ENCODE measurements at places on chromosomes 6 and 20.

DNA sequence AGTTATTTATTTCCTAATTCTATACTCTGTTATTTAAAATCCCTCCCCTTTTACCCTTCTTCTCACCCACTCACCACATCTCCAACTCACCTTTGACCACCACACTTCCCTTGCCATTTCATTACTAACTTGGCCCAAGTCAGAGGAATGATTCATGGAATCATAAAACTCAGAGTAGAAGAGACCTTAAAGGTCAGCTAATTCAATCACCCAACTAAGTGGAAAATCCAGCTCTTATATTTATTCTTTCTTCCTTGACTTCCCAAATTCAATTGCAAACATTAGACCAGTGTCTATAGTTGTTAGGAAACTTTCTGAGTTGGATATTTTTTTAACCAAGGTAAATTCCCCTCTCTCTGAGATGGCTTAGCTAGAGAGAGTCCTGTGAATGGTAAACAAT lies 26.5 kb upstream of the HEY2 start:
- DNase-seq = no peak

- DNase-seq = no peak
These were observed 209.8 kb upstream of the PROKR2 start for GRCh38 chr20:5526516-5526915.

DNA sequence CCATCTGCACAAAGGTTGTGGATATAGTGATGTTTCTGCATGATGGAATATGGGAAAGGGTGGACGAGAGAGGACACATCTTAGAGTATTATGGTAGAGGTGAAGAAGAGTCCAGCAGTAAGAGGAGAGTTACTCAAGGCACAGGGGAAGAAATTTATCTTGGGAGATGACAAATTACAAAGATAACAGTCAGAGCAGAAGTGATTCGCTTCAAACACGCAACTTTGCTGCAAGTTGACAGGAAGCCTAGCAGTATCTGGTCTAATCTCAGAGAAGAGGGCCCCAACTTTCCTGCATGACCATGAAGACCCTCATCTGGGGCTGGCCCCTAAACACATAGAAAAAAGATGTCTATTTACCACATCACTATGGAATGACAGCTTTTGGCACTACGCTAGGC lies 1.2 kb upstream of the CALHM6 start:
- DNase-seq = no peak

- DNase-seq = no peak
These were observed 19.7 kb upstream of the TM9SF4 start for GRCh38 chr20:32089637-32090362.

GRCh38 chr6:1103021-1103420 lies 208.9 kb upstream of the FOXQ1 start:
- DNase-seq = no peak

DNA sequence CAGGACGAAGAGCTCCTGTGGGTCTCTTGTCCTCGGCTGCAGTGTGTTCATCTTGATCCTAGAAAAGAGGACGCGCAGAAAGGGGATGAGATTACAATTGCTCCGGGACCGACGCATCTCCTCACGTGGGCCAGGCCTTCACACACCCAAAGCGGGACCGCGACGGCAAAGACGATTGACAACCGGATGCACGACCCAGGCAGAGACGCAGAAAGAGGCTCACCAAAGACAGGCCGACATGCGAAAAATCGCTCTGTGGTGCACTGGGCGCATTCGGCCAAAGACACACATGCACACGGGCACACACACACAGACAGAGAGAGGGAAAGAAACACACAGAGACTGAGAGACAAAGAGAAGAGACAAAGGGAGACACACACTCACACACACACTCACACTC lies 1089.9 kb upstream of the DEFB115 start:
- no peak for DNase-seq

- DNase-seq = no peak
These were observed 12.5 kb downstream of the CDC5L start for GRCh38 chr6:44399991-44400390.

- DNase-seq = no peak
These were observed 17.5 kb upstream of the CDH22 start for GRCh38 chr20:46325789-46326188.

DNA sequence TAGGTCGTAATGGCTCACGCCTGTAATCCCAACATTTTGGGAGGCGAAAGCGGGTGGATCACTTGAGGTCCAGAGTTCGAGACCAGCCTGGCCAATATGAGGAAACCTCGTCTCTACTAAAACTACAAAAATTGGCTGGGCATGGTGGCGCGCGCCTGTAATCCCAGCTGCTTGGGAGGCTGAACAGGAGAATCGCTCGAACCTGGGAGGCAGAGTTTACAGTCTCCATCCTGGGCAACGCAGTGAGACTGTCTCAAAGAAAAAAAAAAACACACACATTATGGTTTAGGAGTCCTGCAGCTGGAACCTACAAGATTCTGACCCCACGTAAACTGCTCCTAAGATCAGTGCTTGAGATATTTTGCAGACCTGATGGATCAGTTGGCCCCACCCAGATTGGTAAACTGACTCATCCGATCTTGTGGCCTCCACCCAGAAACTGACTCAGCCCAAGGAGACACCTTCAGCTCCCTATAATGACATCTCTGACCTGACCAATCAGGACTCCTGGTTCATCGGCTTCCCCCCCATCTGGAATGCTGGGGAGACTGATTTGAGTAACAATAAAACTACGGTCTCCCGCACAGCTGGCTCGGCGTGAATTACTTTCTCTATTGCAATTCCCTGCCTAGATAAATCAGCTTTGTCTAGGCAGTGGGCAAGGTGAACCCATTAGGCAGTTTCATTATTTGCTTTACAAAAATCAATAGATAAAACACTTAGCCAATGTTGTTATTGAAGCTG lies 96.2 kb upstream of the BTN3A2 start:
- no peak for DNase-seq

DNA sequence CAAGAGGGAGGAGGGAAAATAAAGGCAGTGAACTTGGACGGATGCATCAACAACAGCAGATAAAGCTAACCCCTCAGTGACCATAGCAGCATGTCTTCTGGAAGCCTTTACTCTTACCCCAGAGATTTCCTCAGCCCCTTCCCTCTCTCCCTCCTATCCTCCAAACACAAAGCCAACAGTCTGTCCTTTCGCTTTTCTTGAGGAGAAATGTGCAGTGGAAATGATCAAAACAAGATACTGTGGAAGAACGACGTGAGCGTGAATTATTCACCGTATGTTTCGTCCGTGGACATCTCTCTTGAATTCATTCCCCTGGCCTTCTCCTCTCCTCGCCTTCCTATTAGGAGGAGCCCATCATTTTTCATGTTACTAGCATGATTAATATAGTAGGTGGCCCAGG lies 8.5 kb downstream of the NRN1 start:
- no peak for DNase-seq

- DNase-seq = no peak
These were observed 257.2 kb downstream of the TAF4 start for GRCh38 chr20:61808447-61808846.

GRCh38 chr20:4697189-4697830 lies 24.4 kb upstream of the PRND start:
- DNase-seq = no peak

DNA sequence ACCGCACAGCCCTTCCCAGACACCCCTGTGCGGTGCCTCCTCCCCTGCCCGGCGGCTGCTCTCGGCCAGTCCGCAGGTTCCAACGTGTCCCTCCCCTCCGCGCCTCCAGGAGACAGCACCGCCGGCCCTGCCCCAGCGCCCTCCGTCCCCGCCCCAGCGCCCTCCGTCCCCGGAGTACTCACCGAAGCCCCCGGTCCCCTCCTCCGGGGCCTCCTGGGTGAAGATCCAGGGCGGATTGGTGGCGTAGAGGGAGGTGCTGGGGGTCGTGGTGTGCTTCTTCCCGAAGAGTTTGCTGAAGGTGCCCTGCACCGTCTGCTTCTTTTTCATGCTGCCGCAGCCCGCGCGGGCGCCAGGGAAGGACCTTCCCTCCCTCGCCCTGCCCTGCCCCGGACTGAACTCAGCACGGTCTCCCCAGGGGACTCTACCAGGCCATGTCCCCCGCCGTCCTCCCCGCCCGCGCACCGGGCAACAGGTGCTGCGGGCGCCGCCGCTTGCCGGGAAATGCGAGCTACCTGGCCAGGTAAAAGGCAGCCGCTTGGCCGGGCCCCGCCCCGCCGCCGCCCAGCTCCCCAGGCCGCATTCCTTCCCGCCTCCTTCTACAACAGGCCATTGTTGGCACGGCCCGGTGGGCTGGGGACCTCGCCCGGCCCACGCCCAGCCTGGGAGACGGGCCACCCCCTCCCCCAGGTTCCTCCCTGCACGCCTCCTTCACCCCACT lies at the start of gene C6orf132:
C6orf132 (minus strand) TSS at position 503 of the 718 bp plus-strand sequence; CDS start at position 327, 176 bp downstream.
- no peak for DNase-seq

- DNase-seq = no peak
These were observed 2.5 kb downstream of the ZSCAN26 start for GRCh38 chr6:28269492-28269891.

DNA sequence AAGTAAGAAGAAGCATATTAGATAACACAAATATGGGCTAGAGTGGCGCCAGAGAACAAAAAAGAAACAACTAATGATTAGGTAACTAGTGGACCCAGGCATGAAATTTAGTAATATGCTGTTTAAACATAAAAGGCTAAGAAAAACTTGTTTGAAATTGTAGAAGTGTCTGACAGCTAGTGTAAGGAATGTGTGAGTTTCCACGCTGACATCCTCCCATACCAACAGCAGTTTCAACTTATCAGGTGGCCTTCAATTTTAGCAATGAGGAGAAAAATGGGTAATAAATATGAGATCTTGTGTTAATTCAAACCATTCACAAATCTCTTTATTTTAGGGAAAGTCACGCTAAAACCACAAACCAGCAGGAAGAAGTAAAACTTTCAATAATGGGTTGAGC lies 440.2 kb upstream of the FLRT3 start:
- no peak for DNase-seq

DNA sequence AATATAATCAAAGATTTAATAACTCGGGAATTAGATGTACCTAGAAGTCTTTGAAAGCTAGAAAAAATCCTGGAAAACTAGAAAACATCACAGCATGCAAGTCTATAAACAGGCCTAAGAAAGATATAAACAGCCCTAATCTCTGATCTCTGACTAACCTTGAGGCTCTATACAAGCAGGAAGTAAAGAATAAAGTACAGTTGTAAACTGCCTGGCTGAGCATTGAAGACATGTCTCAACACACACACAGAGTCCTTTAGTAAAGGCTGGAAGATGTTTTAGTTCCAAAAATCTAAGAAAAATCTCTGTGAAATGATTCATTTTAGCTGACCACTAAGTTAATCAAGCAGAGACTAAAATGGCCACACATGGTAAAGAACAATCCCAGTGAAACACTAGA lies 774.5 kb downstream of the EYS start:
- DNase-seq = no peak

DNA sequence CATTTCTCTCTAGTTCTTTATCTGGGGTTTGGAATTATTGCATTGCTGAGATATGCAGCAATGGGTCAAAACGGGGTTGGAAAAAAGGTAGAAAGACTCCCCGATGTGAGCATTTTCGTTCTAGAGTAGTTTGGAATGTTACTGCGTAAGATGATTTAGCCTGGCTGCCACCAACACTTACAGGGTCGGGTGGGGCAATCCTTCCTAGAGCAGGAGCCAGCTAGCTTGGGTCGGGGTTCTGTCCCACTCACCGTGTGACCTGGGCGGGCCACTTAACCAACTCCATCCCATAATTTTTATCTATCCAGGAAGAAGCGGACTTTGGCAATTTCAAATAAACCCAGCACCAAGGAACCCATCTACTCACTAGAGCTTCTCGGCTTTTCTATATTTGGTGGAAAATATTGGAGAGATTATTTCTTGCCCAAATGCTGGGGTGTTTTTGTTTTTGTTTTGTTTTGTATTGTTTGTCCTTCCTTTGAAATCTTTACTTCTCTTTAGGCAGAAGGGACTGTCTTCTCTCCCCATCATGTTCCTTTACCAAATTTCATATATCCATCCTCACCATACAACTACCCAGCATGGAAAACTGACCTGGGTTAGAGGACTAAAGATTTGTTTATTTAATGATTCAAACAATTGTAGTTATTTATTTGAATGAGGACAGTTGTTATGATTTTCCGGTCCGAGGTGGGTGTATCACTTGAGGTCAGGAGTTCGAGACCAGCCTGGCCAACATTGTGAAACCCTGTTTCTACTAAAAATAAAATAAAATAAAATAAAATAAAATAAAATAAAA lies 72.4 kb downstream of the GPX5 start:
- no peak for DNase-seq

DNA sequence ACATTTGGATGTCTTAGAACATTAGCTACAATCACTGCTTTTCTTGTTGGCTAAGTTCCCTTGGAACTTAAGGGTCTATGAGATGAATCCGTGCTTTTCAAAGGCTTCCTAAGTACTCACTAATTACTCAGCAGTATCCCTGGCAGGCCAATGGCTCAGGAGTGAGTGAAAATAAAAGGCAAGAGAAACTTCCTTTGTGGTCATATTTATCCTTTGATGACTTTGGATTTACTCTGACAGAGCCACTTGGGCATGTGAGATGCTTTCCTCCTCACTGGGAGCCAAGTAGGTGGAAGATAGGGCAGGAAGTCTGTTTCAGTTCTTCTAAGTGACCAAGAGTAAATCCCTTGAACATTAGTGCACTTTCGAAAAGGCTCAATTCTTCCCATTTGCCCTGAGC lies 224.3 kb upstream of the FOXA2 start:
- no peak for DNase-seq

- no peak for DNase-seq
These were observed 20.6 kb downstream of the MANBAL start for GRCh38 chr20:37309936-37310590.

DNA sequence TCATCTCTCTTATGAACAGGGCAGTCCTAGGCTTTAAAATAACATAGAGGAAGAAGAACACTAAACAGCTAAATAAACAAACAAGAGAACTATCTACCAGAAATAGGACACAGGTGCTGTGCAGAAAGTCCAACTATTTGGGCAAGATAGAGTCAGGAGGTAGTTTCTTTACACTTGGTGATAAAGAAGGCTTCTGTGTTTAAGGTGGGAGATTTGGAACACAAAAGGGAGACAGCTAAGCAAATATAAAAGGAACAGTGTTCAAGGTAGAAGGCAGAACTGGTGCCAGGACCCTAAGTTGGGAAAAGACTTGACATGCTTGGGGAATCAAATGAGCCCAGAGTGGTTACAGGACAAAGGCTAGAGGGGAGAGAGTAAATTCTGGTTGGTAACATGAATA lies 110.5 kb downstream of the MANEA start:
- no peak for DNase-seq

DNA sequence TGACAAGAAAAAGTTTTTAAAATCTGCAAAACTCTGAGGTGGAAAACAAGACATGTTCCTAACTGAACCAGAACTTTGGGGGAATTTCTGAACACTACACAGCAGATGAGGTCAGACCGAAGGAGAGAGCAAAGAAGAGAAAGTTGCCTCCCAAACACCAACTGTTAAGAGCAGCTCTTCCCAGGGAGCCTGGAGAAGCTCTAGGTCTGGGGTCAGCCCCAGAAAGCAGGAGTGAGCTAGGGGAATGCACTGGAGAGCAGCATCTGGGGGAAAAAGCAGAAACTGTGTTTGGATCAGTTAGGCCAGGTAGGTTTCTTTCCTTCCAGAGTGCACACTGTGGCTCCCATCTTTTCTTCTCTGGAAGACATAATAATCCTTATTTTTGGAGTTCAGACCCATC lies 41.3 kb downstream of the FKBP5 start:
- no peak for DNase-seq

GRCh38 chr20:47614703-47615309 lies 113.1 kb downstream of the NCOA3 start:
- no peak for DNase-seq

Data from stimulated activated CD4-positive, alpha-beta T cell treated with anti-CD3 and anti-CD28 coated beads, Interleukin-1b, Interleukin-23, amount 100 ng/mL, for 24 hours (primary cell).